Foreskin melanocyte (primary cell): ENCODE measurements at places on chromosomes 1 and 21.
A peak's percentile ranks its signal among the peaks of the same experiment; 100 is the strongest.

GRCh38 chr1:207805841-207806421 is 54.1 kb downstream of the CD46 start:
- DNase-seq: no peak

GRCh38 chr1:204134103-204134502 is 17.7 kb downstream of the ETNK2 start:
- no peak for DNase-seq

DNA sequence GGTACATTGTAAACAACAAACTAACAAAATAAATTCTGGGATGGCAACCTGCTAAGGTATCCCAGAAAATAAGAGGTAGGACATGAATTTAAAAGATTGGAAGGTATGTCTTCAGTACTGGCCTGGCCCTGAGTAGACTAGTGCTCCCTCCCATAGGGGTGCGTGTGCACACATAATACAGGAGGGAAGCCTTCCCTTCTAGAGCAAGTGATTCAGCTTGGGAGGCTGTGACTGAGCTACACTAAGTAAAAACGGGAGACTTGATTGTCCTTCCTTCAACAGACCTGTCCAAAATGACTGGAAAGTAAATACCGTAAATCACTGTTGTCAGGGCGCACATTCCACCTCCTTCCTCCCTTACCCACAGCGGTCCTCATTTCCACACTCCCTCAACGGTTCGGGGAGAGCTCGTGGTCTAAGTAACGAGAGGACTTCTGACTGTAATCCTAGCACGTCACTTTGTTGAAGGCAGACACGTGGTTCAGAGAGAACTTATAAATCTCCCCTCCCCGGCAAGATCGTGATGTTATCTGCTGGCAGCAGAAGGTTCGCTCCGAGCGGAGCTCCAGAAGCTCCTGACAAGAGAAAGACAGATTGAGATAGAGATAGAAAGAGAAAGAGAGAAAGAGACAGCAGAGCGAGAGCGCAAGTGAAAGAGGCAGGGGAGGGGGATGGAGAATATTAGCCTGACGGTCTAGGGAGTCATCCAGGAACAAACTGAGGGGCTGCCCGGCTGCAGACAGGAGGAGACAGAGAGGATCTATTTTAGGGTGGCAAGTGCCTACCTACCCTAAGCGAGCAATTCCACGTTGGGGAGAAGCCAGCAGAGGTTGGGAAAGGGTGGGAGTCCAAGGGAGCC is at the start of gene TGFB2:
Gene TGFB2, plus strand, starts transcription at position 523 of the 859 bp plus-strand sequence. CDS start 1,366 bp downstream, outside the sequence.
- no peak for DNase-seq

DNA sequence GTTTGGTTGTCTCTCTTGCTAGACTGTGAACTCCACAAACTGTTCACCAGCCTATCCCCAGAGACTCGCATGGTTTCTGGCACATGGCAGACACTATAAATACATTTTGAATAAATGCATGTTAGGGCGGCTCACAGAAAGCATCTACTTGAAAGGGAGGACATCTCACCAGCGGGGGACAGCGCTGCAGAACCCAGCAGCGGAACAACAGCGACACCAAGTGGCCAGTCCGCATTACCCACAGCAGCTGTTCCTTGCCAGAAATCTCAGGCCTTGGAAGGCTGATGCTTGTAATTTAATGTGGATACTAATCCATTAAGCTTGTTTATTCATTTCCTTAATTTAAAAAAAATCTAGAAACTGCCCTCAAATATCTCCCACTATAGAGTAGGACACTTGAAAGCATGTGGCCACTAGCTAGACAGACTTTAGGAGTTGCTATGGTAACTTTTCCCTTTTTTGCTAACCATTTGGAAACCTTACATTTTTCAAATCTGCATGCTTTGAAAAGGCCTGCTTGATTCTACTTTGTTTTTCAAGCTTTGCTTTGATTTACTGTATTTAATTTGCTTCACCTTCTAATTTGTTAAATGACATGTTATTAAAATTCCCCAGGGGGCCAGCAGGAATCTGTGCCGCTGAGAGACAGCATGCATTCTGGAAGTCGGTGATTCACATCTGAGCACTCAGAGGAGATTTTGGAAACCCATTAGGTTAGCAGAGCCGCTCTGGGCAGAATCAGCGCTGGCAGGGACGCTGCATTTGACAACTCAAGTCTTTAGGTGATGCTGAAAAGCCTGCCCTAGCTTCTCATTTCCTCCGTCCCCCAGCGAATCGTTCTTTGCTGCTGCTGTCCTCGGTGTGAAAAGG is 63.5 kb upstream of the SSX2IP start:
- peak; percentile 46 for DNase-seq

DNA sequence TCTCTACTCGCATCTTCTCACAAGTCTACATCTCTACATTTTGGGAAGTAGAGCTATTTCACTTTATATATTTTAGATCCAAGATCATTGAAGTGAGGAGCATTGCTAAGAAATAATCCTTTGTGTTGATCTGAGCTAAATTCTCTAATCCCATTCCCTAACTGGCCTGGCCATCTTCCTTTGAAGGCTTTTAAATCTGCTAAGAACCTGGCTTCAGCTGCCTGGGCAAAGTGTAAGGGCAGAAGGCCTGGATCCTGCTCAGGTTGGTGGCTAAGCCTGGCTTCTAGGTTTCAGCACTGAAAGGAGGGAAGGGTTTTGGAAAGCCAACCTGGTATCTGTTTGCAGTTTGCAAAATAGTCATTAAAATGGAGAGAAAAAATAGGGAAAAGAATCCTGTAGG is 167.6 kb downstream of the BRINP2 start:
- no peak for DNase-seq

DNA sequence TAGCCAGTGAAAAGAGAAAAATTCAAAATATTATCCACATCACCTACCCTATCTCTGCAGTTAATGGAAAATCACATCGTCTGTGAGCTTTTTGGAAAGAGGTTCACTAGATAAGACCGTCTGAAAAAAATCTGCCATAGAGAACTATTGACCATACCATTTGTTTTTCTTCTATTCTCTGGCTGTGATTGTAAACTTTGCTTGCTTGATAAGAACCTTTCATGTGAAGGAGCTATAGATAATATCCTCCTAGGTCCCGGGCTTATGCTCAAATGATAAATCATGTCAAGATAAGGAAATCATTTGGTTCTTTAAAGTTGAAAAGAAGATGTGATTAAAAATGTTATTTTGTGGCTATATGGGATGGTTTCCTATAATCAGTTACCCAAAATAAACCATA is 369.9 kb downstream of the SIPA1L2 start:
- no peak for DNase-seq

GRCh38 chr1:107653005-107653404 is 312.0 kb downstream of the VAV3 start:
- DNase-seq: no peak

DNA sequence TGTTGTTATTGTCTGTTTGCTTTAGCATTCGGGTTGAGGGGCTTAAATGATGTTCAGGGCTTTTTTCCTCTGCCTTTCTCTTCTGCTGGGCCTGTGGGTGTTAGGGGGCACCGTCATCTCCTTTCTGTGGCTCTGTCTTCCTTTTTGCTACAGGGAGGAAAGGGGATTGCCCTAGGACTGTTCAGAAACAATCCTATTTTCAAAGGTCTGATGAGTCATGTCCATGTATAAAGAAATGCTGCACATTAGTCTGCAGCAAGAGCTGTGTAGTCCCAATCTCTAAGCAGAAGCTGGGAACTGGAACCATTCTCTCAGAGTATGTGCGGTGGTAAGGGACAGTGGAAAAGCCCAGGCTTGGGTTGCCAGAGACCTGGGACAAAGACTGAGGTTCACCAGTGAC is 462.3 kb downstream of the OMA1 start:
- no peak for DNase-seq
